ENCODE measurements at places on chromosomes 16 and 17.
A peak's percentile ranks its signal among the peaks of the same experiment; 100 is the strongest.

DNA sequence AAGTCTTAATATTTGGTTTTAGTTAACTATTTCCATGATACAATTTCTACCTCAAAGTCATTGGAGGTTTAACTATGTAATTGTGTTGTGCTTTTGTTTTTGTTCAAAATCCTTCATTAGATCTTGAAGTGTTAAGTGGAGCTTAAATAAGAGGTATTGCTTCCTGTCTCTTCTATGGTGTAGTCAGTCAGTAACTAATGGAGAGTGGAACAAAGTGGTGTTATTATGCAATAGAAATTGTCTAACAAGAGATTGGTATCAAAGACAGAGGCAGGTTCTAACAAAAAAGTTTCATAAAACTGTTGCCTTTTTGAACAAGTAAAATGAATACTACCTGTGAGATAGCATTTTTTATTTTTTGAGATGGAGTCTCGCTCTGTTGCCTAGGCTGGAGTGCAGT lies 45.2 kb downstream of the GRB7 start:
- DNase-seq = no peak

DNA sequence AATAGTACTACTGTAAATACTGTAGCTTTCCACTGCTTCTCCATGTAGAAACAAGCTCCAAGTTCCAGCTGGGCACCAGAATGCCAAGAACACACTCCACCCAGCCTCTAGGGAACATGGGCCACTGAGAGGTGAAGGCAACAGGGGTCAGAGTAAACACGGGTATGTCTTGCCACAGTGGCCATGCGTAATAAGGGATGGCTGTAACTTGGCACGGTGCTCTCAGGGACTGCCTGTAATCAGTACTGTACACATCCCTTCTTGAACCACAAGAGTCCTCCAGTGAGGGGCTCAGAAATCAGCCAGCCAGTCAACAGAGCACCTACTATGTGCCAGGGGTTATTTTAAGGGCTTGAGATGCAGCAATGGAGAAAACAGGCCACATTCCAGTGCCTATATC lies 10.8 kb downstream of the LRRC59 start:
- no peak for DNase-seq

DNA sequence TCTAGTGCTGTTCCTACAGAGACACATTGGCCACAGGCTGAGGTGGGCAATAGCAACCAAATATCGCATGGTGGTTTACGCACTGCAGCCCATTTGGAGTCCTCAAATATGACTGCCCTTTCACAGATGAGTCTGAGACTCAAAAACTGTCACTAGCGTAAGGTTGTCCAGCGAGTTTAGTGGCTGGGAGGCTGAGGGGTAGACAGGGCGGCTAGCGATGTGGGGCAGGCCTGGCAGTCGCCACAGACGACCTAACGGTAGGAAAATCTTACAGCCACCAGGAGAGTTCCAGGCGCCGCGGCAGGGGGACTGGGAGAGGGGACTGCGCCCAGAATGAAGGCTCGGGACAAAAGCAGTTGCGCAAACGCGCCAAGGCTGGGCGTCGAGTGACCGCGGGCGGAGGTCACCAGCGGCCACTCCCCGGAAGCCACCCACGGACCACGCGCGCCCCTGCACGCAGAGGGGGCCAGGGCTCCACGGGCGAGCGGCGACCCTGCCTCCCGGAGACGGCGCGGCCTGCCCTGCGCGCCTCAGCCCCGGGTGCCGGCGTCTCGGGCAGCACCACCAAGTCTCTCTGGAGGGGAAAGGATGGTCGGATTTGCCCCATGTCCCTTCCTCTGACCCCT lies 699 bp upstream of the MAP1LC3B start:
- DNase-seq = peak; percentile 85

DNA sequence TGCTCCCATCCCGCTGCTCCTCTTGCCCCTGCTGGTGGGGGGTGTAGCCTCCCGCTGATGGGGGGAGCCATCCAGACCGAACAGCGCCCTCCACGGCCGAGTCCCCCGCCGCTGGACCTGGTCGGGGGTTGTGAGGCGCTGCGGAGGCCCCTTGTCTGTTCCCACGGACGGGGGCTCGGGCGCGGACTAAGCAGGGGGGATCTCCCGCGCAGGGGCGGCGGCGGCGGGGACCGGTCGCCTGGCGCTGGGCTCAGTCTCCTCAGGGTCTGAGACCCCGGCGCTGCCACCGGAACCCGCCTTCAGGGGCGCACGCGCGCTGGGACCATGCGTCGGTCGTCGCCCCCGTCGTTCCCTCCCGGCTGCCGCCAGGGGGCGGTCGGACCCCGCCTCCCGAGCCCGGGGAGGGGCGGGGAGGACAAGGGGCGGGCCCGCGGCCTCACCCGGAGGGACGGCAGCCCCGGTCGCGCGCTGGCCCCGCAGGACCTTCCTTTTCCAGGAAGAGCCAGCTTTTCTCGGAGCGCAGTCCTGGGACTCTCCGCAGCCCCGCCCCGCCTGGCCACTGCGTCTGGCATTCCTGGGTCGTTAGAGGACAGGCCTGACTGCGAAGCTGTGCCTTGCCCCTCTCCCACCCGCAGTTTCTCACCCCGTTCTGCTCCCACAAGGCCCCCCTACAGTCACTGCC lies 6.3 kb upstream of the IL32 start:
- DNase-seq = peak; percentile 76

DNA sequence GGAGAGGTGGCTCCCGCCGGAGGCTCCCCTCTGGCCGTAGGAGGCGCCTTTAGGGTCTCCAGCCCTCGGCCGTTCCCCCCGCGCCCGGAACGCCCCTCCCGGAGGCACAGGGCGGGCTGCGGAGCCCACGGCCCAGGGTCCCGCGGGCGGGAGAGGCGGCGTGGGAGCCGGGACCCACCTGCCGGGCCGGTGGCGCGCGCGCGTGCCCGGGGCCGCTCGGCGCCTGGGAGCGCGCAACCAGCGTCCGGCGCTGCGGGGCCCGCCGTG lies at the start of gene MIF4GD:
TSS of gene MIF4GD (minus strand) at position 266 of the 267 bp plus-strand sequence. CDS start 1,036 bp downstream, outside the sequence.
- no peak for DNase-seq

All from CD14-positive monocyte (primary cell).